ENCODE measurements at places on chromosomes 1 and 21.

GRCh38 chr1:19683351-19683750 lies 18.7 kb downstream of the HTR6 start:
- no peak for DNase-seq

DNA sequence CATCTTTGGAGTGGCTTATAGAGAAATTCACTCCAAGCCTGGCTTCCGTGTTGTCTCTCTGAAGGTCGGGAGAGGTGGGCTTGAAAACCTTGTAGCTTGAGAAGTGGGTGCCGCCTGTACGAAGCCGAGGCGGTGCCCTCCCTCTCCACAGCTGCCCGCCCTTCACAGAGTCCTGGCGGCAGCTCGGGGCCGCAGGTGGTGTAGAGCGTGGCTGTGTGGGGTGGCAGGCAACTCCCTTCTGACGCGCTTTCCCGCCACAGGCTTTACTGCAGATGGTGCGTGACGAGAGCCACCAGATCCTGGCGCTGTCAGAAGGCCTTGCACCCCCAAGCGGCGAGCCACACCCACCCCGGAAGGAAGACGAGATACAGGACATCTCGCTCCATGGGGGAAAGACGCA lies 33.1 kb upstream of the DIP2A start:
- DNase-seq: no peak

DNA sequence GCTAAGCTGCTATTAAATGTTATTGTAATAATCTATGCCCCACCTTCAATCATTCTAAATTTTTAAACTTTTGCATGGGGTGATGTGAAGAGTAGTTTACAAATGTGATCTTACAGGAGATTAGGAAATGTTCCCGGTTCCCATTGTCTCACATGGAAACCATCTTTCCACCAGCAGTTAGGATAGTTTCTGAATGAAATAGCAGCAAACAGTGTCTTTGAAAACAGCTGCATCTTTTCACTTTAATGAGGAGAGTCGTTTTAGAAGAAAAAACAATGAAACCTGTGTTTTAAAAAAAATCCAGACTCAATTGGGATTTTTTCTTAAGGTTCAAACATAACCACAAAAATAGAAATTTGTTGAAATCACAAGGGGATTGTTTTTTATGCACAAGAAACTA lies 134.2 kb downstream of the TLR5 start:
- no peak for DNase-seq

GRCh38 chr1:117605164-117605773 lies 579 bp upstream of the TENT5C start:
- DNase-seq: no peak

DNA sequence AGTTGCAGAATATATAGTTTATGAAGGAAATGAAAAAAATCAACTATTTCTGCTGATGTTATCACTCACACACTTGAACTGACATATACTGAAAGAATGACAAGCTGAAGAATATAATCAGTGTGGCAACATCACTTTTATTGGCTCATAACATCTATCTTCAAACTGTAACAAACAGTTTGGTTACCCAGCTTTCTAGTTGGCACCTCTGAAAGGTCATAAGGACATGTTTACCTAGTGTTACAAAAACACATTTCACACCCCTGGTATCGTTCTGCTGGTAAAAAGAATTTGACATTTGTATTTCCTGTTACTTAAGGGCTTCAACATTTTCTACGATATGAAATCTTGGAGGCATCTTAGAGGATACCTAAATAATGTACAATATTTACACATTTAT lies 1267.0 kb upstream of the NCAM2 start:
- no peak for DNase-seq

DNA sequence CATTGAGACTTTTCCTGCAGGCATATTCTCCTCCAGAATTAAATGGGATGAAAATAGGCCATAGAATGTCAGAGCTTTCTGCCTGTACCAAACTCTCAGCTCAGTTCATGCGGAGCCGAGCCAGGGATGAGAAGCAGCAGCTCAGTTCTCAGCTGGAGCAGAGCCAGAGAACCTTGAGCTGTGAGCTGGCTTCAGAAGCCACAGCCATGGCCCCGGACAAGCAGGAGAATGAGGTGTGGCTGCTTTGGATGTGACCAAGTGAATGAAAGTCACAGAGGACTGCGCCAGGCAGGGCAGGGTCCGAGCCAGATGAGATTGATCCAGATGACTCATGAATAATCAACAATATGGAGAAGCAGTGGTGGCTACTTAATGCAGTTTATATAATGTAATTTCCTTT lies 633.8 kb downstream of the NCAM2 start:
- DNase-seq: no peak

GRCh38 chr1:7250176-7250575 lies 464.9 kb downstream of the CAMTA1 start:
- DNase-seq: no peak

GRCh38 chr1:145729666-145730436 lies 10.6 kb downstream of the CD160 start:
- DNase-seq: no peak

DNA sequence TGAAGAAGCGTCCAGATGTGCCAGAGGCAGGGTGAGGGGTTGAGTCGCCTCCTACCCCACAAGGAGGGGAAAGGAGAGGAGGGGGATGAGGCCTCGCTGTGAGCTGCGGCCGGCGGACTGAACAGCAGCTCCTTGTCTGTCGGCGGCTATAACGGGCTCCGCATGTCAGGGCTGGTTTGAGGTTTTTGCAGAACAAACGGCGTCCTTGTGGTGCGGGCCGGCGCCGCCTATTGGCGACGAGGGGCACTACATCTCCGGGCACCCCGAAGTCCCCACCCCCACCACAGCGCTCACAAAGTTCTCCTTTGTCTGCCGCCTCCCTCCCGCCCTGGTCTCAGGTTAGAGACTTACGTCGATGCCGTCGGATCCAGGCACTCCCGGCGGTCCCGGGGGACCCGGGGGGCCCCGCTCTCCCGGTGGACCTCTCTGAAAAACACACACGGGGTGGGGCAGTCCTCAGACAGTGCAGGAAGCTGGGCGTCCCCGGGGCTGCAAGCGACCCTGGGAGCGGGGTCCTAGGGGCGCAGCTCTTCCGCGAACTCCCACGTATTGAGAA lies 1.8 kb downstream of the COL9A2 start:
- peak; percentile 82 for DNase-seq

- DNase-seq: no peak
These were observed 26.7 kb downstream of the SLC26A9 start for GRCh38 chr1:205916541-205916940.

GRCh38 chr1:109156916-109157385 lies 43.0 kb downstream of the ELAPOR1 start:
- DNase-seq: no peak

DNA sequence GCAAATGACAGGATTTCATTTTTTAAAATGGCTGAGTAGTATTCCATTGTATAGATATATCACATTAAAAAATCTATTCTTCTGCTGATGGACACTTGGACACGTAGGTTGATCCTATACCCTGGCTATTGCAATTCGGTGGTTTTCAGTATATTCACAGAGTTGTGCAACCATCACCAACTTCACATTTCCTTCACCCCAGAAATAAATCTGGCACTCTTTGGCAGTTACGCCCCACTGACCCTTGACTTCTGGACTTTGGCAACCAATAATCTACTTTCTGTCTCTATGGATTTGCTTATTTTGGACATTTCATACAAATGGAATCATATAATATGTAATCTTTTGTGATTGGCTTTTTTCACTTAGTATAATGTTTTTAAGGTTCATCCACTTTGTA lies 35.9 kb downstream of the MAP3K7CL start:
- no peak for DNase-seq

DNA sequence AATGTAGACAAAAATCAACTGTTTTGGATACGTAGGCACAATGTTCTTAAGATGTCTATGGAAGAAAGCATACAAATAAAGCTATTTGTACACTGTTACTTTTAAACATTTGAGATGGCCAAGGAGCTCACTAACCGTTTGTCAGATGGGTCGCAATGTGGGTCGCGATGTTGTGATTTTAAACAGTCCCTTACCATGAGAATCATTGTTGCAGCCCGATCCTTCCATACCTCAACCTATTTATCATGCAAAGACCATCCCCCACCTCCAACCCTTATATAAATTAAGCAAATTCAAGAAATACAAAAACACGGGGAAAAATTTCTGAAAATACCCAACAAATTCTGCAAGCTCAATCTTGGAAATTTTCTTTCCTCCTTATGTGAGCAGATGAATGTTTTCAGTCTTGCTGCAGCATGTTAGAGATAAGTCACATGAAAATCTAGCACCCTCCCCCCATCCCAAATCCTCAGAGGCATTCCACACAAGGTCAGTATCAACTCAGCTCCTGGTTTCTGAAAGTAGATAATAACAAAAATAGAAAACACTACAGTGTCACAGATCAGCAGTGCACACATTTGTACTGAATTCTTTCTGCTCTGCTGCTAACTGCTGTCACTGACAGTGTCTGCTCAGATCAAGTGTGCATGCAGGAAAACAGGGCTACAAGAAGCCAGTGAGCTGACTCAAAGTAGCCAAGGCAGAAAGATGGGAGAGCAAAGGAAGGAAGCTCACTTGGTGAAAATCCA lies 92.9 kb upstream of the TTC39A start:
- no peak for DNase-seq

DNA sequence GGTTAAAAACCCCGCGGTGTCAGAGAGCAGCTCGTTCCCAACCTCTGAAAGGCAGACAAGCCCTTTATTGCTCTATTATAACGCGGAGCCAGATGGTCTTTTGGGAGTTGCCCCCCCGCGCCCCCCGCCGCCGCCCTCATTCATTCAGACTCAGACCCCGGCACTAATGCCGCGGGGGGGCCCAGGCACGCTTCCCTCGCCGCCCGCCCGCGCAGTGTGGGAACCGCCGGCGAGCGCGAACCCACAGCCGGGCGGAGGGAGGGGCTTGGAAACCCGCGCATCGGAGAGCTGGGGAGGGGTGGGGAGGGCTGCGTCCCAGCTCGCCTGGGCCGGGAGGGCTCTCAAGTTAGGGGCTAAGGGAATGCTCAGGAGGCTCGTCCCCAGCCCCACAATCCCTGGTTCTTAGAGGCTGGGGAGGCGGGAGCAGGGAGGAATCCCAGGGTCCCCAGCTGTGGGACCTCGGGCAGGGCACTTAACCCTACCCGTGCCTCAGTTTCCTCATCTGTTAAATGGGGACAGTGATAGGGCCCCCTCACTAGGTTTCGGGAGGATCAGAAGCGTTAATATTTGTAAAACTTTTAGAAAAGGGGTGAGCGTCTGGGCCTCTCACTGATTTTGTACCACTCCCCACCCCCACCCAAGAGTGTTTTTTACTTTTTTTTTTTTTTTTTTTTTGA lies 10.9 kb upstream of the HES5 start:
- DNase-seq: no peak

DNA sequence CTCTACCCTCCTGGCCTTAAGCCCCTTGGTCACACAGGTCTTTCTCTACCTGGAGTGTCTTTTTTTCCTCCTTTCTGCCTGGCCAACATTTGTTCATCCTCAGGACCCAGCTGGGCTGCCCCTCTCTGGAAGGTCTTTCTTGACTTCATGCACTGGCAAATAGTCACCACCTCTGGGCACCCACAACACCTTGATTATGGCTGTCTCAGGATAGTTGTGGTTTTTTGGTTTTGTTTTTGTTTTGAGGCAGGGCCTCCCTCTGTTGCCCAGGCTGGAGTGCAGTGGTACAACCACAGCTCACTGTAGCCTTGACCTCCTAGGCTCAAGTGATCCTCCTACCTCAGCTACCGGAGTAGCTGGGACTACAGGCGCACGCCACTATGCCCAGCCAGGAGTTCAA lies 10.8 kb downstream of the RPS6KA1 start:
- no peak for DNase-seq

Measured in suprapubic skin (tissue), 4 donors.